ENCODE measurements at places on chromosomes 6 and 20.
A peak's percentile ranks its signal among the peaks of the same experiment; 100 is the strongest.

GRCh38 chr6:105851606-105852005, 234.5 kb upstream of the PRDM1 start:
- DNase-seq: no peak

DNA sequence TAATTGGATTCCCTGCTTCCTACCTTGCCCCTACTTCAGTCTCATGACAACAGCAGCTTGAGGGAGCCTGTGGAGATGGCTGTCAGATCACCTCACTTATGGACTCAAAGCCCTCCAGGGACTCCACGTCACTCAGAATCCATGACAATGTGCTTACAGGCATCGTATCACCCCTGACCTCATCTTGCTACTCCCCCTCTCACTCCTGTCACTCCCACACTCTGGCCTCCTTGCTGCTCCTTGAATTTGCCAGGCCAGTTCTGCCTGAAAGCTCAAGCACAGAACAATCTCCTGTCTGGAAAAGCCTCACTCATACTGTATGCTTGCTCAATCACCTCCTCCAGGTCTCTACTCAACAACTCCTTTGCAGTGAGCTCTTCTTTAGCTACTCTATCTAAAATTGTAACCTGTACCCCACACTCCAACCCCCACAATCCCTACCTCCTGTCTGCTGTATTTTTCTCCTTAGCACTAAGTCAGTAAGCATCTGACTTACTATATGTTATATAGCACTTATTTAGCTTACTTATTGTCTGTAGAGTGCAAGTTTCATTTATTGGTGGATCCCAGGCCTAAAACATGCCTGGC, 10.7 kb upstream of the GSTA4 start:
- no peak for DNase-seq

- DNase-seq: no peak
Measured at GRCh38 chr6:12385316-12385715, 95.2 kb downstream of the EDN1 start.

- DNase-seq: no peak
Measured at GRCh38 chr20:59033093-59033492, 958 bp upstream of the ATP5F1E start.

DNA sequence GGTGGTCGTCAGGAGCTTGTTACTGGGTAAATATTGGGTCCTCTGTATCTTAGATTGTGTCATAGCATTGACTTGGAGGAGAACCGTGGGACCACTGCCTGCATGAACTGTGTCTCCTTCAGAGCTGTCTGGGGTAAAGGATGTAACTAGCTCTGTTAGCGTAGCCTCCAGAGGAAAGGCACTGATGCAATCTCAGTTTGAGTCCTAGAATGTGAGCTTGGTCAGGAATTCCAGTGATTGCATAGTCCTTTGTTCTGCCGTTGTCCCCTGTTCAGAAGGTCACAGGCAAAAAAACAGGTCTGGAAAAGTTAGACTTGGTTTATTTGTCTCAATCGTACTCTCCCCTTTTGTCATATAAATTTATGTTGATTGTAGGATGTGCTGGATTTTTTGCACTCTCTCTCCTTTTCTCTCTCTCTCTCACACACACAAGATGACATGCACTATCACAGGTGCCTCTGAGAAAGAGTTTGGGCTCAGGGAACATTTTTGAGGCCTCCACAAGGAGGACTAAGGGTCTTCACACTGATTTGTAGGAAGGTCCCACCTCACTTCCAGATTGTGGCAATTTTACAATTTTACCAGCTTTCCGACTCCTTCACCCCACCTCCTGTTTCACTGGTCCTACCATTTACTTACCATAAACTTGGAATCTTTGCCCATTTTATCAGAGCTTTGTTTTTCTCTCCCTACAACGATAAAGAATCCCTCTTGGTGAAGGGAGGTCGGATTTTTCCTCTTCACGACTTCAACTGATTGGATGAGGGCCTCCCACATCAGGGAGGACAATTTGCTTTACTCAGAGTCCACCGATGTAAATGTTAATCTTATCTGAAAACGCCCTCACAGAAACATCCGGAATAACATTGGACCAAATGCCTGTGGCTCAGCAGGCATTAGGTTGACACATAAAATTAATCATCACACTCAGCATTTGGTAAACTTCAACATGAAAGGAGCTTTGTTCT, 7.0 kb upstream of the DACT2 start:
- DNase-seq: peak; percentile 55

DNA sequence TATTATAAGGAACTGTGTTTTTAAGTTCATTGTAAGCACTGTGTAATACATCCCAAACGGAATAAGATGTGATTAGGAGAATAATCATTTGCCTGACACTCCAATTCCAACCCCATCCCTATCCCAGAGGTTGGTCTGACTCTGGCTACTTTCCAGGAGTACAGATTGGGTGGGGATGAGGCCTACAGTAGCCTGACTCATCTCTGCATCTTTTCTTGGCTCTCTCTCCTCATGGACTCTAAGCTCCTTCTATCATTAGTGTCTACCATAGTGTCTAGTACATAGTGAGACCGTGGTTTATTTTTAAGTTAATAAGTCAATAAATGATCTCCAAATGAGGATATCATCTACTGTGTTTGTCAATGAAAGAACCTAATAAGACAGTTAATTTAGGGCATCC, 92.2 kb upstream of the CNKSR3 start:
- DNase-seq: no peak

DNA sequence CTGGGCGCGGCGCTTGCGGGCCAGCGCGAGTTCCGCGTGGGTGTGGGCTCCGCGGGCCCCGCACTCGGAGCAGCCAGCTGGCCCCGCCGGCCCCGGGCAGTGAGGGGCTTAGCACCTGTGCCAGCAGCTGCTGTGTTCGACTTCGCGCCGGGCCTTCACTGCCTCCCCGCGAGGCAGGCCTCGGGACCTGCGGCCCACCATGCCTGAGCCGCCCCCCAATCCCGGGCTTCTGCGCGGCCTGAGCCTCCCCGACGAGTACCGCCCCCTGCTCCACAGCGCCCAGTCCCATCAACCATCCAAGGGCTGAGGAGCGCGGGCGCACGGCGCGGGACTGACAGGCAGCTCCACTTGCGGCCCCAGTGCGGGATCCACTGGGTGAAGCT, 36.2 kb downstream of the RIOK1 start:
- no peak for DNase-seq

DNA sequence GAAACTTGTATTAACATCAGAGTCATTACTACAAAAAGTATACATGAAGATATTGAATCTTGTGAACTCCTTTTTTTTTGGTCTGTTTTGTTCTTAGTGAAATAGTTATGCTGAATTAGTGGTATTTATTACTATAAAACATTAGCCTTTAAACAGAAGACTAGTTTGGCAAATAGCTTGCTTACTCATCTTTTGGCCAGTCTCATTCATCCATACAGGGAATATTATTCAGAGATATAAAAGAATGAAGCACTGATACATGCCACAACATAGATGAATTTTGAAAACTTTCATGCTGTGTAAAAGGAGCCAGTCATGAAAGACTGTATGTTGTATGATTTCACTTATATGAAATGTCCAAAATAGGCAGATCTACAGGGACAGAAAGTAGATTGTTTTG, 205.9 kb downstream of the ZFAND3 start:
- DNase-seq: no peak

Measured in stomach (tissue), 19 donors.